ENCODE measurements at places on chromosomes 7 and 10.

- no peak for DNase-seq
Observed at GRCh38 chr10:86295791-86296190, 70.8 kb downstream of the GRID1 start.

DNA sequence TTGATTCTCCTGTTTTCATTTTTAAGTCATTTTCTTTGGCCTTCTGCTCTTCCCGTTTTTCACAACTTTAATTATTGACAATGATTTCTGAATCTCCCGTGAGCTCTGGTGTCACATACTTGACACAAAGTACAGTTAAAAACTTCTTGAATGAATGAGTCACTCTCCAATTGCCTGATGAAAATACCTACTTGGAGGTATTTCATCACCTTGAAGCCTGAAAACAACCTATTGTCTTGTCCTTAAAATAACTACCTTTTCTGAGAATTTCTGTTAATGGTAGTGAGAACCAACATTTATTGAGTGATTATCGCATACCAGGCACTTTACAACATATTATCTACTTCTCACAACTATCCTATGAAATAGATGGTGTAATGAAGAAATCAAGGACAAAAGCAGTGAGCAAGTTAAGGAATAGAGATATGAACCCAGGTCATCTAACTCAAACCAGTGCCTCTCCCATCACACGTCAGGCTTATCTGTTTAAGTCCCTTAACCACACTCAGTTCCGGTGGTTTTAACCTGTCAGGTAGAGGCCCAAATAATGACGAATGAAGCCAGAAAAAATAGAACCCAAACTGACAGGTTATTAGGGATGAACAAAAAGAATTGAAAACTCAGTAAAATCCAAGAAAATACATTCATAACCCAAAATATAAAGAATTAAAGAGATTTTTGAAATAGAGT lies 11.6 kb downstream of the BET1 start:
- DNase-seq: no peak

- no peak for DNase-seq
Observed at GRCh38 chr7:4733936-4734528, 41.4 kb upstream of the AP5Z1 start.

DNA sequence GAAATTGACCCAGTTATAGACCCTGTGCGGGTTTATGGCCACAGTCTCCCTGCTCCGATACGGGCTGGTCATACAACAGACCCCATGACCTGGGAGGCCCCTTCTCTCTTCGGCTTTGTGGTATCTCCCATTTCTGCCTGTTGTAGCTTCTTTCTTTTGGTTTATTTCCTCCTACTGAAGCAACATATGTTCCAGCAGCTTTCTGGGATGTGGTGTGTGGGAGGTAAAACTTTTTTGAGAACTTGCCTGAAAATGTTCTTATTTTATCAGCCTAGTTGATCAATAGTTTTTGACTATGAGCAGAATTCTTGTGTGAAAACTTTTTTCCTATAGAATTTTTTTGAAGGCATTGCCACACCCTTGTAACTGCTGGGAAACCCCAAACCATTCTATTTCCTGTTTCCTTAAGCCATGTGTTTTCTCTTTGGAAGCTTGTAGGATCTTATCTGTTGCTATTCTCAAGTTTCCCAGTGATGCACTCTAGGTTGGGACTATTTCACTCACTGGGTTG lies 80.0 kb downstream of the DAGLB start:
- DNase-seq: no peak

GRCh38 chr7:26375726-26376174 lies 84.1 kb downstream of the SNX10 start:
- DNase-seq: no peak

DNA sequence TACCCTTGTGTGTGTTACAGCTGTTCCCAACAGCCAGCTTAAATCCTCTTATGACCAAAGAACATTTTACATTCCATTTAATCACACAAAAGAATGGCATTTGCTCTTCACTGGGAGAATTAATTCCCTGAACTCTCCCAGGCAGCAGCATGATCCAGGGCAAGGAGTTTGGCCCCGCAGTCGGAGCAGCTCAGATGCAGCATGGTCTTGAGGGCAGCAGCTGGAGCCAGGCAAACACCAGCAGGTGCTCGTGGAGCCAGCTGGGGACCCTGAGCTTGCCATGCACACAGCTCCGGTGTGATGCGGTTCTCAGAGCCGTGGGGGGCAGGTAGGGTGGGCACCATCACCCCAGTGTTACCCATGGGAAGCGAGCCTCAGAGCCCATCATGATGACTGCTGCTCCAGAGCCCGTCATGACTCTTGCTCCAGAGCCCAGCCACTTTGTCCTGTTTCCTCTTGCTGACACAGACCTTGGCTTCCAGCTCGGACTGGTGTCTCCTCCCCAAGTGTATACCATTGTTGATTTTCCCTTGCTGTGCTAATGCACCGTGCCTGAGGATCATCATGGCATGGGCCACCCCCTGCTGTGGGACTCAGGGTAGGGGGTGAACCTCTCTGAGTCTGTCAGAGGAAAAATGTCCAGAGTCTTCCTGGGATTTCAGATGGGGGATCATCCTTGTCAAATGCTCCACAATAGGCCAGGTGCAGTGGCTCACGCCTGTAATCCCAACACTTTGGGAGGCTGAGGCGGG lies 75.8 kb downstream of the ZRANB1 start:
- DNase-seq: no peak

- DNase-seq: no peak
Observed at GRCh38 chr10:111338035-111338434, 261.2 kb downstream of the ADRA2A start.

DNA sequence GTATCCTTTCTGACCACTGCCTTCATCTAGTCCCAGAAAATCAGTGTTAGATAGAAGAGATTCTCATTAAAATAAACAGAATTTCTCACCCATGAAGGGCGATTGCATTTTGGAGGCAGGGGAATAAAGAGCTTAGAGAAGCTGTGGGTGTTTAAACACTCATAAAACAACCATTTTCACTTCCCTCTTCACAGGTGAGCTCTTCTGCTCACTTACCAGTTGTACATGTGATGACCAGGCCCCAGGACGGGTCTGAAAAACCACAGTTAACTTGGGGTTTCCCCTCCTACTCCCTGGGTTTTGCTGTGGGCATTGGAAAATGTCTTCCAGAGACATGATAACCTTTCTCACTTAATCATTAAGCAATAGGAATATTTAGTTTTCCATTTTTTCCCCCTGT lies 411.6 kb upstream of the DPP6 start:
- no peak for DNase-seq

- DNase-seq: no peak
Observed at GRCh38 chr7:92729172-92729571, 107.2 kb downstream of the CDK6 start.

Measured in stimulated activated CD8-positive, alpha-beta memory T cell treated with anti-CD3 and anti-CD28 coated beads, Interleukin-4, amount 100 ng/mL, for 1 hour (primary cell).